Activated CD4-positive, alpha-beta T cell treated with anti-CD3 and anti-CD28 coated beads, Interleukin-2, amount 10 ng/mL, durations not matched to agents 7 days and 5 days (primary cell): ENCODE measurements at places on chromosomes 11 and 22.

DNA sequence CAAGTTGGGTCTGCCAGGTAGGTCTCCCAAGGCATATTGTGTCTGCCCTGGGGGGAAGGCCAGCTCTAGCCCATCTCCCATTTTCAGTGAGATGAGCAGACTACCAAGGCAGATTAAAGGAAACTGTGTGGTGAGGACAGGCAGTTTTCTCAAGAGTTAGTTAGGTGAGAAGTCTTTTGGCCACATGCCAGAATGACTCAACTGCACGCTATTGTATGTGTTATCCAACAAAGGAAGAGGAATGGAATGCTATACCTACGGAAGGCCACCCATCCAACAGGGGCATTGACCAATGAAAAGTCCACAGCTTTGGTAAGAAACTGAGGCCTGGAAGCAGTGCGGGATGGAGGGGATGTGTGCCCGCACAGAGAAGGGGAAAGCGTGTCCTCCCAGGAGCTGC, 941.7 kb downstream of the NTM start:
- no peaks in the 10 kb centered on the region for H3K36me3 ChIP-seq
- DNase-seq: no peak
- H3K4me3 ChIP-seq: no peak overlapping the region
- H3K4me1 ChIP-seq: no peaks in the 10 kb centered on the region
- H3K27me3 ChIP-seq: no peaks in the 10 kb centered on the region
- H3K27ac ChIP-seq: no peak overlapping the region

- H3K27me3 ChIP-seq: peaks cover 17% of the 10 kb centered on the region
- H3K27ac ChIP-seq: no peak overlapping the region
- no peak for DNase-seq
- H3K4me1 ChIP-seq: no peaks in the 10 kb centered on the region
Measured at GRCh38 chr22:48070083-48070482, 1307.6 kb downstream of the TBC1D22A start.

DNA sequence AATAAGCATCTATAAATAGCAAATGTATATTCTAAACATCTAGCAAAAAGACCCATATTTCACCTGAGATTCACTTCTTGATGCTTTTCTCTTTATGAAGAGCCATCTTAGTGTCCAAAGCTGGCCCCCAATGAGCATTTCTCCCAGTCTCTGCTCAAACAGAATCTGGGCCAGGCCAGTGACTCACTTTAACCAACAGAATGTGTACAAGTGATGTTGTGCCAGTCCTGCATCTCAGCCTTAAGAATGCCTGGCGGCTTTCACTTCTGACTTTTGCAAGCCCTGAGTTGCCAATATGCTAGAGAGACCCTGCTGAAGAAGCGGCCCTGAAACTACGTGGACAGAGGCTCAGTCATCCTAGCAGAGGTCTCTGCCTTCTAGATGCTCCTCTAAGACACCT, 6.9 kb upstream of the COPB1 start:
- H3K36me3 ChIP-seq: peaks cover 61% of the 10 kb centered on the region
- DNase-seq: no peak
- no peak overlapping the region for H3K4me3 ChIP-seq

DNA sequence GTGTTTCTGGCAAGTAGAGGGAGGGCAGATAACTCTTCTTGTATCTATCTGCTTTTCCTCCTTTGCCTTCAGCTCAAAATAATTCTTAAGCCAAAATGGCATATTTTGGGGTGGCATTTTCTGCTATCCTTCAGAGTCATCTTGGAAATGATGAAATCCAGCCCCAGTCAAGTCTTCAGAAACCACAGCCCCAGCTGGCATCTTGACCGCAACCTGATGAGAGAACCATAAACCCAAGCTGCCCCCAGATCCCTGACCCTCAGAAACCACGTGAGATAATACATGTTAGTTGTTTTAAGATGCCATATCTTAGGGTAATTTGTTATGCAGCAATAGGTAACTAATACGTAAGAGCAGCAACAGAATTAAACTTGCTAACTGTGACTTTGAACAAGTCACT, 15.1 kb upstream of the PAMR1 start:
- DNase-seq: no peak
- no peak overlapping the region for H3K4me3 ChIP-seq
- no peaks in the 10 kb centered on the region for H3K36me3 ChIP-seq
- H3K27ac ChIP-seq: no peak overlapping the region
- H3K4me1 ChIP-seq: no peaks in the 10 kb centered on the region

- no peak overlapping the region for H3K27ac ChIP-seq
- peaks cover 6% of the 10 kb centered on the region for H3K27me3 ChIP-seq
- H3K4me3 ChIP-seq: no peak overlapping the region
- no peaks in the 10 kb centered on the region for H3K36me3 ChIP-seq
Measured at GRCh38 chr11:11586465-11586864, 35.3 kb downstream of the GALNT18 start.

GRCh38 chr11:134074346-134074745, 5.5 kb downstream of the JAM3 start:
- H3K4me1 ChIP-seq: peaks cover 5% of the 10 kb centered on the region
- H3K27me3 ChIP-seq: peaks cover 31% of the 10 kb centered on the region
- no peak for DNase-seq
- H3K4me3 ChIP-seq: no peak overlapping the region
- no peaks in the 10 kb centered on the region for H3K36me3 ChIP-seq
- H3K27ac ChIP-seq: no peak overlapping the region

DNA sequence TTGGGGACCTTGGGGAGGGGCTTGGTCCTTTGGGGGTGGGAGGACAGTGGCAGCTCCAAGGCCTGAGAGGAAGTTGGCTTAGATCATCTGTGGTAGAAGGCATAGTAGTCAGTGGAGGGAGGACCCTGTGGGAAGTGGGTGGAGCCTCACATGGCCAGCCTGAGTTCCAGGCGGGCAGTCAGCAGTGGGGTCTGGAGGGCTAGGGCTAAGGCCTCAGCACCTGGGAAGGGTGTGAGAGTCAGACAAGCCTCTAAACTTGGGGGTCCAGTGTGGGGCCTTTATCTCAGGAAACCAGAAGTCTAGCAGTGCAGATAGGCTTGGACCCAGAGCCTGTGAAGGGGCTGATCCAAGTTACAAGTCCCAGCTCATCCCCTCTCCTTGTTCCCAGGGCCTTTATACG, 4.0 kb downstream of the NLRX1 start:
- DNase-seq: no peak
- no peaks in the 10 kb centered on the region for H3K27me3 ChIP-seq
- peaks cover 8% of the 10 kb centered on the region for H3K36me3 ChIP-seq
- H3K27ac ChIP-seq: no peak overlapping the region
- no peak overlapping the region for H3K4me3 ChIP-seq

DNA sequence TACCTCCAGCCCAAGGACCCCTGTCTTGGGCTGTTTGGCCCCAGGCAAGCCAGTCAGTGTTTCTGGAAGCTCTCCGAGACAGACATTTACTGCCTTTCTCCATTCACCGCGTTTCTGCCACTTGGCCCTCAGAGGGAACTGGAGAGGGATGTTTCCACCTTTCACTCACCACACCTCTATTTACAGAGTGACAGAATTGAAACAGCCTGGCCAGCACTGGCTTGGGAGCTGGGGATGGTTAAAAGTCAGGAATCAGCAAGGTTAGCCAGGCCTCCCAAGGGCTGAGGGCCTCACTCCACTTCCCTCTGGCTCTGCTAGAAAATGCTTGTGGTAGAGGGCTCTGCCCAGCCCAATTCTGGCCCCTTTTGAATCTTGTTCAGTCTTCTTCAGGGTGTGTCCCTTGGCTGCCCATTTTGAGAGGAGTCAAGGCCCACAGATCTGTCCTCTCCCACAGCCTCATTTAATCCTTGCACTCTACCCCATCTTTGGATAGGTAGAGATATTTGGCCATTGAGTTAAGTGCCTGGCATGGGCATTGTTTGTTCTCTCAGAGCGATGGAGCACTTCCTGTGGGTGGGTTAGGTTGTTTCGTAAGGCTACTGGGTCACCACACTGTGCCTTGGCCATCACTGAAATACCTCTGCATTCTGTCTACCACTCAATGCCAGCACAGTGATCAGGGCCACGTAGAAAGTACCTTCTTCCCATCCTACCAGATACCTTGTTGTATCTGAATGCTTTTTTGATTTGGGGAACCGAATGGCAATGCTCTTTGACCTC, 119.2 kb downstream of the MICAL2 start:
- H3K4me1 ChIP-seq: peaks cover 29% of the 10 kb centered on the region
- H3K27ac ChIP-seq: peak overlapping the region; percentile 31
- no peaks in the 10 kb centered on the region for H3K27me3 ChIP-seq

GRCh38 chr22:37032134-37032534, 12.6 kb downstream of the MPST start:
- no peak overlapping the region for H3K4me3 ChIP-seq
- no peak for DNase-seq
- no peaks in the 10 kb centered on the region for H3K36me3 ChIP-seq

DNA sequence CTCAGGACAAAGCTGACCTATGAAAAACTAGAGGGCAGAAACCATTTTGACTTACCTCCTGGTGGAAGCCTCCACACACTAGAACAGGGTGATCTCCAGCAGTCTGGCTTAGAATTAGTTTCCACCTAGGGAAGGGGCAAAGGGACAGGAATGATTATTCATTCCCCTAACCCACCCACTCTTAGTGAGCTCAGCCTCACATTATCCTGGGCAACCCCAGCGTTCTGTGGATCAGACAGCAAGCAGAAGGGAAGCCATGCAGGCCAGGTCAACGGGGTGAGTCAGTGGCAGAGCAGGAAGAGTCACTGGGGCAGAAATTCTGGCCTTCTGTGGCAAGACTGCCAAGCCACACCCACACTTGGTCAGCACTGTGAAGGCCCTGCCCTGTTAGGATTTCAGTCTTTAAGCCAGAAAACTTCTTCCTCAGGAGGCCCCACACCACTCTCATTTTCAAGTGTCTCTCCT, 10.5 kb downstream of the NUMA1 start:
- H3K4me1 ChIP-seq: peaks cover 55% of the 10 kb centered on the region
- H3K36me3 ChIP-seq: peaks cover 51% of the 10 kb centered on the region
- H3K4me3 ChIP-seq: no peak overlapping the region
- DNase-seq: no peak
- no peak overlapping the region for H3K27ac ChIP-seq

GRCh38 chr11:66637557-66638176, 836 bp upstream of the RBM4 start:
- DNase-seq: no peak
- no peaks in the 10 kb centered on the region for H3K27me3 ChIP-seq
- H3K4me1 ChIP-seq: peaks cover 56% of the 10 kb centered on the region

GRCh38 chr11:17720796-17721171, 1.4 kb downstream of the MYOD1 start:
- no peak overlapping the region for H3K4me3 ChIP-seq
- H3K27ac ChIP-seq: no peak overlapping the region
- DNase-seq: no peak
- no peaks in the 10 kb centered on the region for H3K36me3 ChIP-seq
- H3K27me3 ChIP-seq: peaks cover 52% of the 10 kb centered on the region
- H3K4me1 ChIP-seq: no peaks in the 10 kb centered on the region

GRCh38 chr11:120702656-120703055, 191.1 kb downstream of the GRIK4 start:
- no peak overlapping the region for H3K27ac ChIP-seq
- no peak for DNase-seq
- H3K4me3 ChIP-seq: no peak overlapping the region
- no peaks in the 10 kb centered on the region for H3K4me1 ChIP-seq
